ENCODE measurements at places on chromosomes 6 and 20. TPM values are rescaled to one million over a fixed set of nuclear protein-coding genes. Genes with fewer than 3 reads are reported as not detected.

DNA sequence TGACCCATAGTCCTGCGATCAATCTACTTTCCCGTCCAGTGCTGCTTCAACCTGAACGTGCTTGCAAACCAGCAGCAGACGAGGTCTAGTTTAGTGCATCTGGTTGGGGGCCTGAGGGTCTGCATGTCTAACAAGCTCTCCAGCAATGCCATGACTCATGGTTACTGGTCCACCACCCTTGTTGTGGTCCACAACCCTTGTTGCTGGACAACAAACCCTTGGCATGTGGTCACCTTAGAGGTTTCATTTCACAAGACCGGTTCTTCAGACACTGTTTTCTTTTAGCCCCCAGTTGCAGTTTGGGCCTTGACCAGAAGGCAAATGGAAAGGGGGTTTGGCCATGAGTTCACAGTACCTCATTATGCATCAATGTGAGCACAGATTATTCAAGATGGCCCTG, 424.8 kb downstream of the QKI start:
- no peak for DNase-seq

The HLA-DRB5 gene
- not detected for total RNA-seq

DNA sequence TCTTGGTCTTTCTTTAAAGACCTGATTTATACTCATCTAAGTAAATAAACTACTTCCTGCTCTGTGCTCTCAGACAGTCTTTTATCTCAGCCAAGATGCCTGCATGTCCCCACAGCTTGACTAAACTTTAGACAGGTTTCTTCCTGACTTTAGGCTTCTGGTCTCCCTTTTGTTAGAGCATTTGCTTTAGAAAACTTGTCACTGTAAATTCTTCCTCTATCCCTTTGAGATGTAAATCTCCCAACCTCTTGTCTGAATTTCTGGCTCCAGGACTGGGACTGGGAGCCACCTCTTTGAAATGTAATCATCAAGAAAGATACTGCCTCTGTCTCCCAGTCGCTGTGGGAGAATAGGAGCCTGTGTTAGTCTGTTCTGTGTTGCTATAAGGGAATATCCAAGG, 739.9 kb downstream of the C6orf118 start:
- no peak for DNase-seq

DNA sequence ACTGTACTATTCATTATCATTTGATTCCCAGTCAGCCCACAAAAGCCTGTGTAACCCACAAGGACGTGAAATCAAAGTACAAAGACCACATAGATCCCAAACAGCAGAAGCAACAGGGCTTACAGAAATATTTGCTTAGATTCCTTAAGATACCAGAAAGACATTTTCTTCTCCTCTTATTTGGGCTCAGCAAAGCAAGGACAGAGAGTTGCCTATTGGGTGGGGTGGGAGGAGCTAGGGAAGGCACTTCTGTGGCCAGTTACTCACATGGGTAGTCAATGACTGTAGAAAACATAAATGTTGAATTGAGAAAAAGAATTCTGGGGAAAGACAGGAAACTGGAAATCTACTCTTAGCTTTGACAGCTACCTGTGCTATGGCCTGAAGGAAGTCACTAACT, 19.8 kb downstream of the PDE7B start:
- DNase-seq = no peak

DNA sequence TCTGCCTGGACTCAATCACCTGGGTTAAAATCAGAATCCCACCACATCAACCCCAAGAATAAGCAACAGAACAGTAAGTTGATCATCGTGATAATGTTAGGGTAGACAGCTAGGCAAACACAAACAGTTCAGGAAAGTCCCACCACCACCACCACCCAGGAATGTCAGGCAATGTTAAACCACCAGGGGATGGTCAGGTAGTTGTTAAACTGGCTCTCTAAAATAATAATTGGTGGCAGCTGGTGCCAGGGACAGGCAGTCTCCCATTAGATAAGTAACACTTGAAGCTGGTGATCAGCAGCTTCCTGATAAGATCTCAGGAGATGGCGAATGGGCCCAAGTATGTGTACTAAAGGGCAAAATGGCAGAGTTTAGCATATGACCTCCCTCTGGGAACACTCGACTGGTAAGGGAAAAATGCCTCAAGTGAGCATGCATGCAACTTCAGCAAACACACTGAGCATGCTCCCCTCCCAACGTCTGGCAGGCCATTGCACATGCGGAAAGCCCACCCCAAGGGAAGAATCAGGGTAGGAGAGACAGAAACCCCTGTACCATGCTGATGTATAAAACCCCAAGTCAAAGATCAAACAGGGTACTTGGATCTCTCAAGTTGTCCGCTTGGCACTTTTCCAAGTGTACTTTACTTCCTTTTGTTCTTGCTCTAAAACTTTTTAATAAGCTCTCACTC, 66.6 kb downstream of the IPCEF1 start:
- DNase-seq = peak; percentile 10

All from PC-3 (cell line).